Inflammatory macrophage treated with lipopolysaccharide for 1 hour (primary cell): ENCODE measurements at places on chromosomes 13 and 19.
A peak's percentile ranks its signal among the peaks of the same experiment; 100 is the strongest.

GRCh38 chr13:78777976-78778375 is 119.0 kb upstream of the OBI1 start:
- DNase-seq = no peak

GRCh38 chr13:23470790-23471614 is 37.5 kb upstream of the SACS start:
- DNase-seq = no peak

- peak; percentile 11 for DNase-seq
Measured at GRCh38 chr19:2426611-2427428, 566 bp downstream of the TIMM13 start.

- no peak for DNase-seq
Measured at GRCh38 chr13:94711561-94712286, 621 bp downstream of the SOX21 start.

DNA sequence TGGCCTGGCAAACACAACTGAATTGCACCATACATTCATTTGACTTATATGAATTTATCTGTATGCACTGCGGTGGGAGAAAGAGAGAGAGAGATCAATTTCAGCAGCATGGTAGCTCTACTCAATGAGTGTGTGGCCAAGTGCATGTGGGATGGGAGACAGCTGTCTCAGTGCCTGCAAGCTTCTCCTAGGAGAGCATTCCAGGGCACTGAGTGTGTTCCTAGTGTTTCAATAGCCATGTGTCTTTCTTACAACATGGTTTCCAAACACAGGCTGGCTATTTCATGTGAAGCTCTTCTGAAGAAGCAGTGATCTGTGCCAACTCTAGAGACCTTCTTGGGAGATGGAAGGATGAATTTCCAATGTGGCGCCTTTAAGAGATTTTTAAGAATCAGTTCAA is 43.5 kb downstream of the NEK5 start:
- no peak for DNase-seq

DNA sequence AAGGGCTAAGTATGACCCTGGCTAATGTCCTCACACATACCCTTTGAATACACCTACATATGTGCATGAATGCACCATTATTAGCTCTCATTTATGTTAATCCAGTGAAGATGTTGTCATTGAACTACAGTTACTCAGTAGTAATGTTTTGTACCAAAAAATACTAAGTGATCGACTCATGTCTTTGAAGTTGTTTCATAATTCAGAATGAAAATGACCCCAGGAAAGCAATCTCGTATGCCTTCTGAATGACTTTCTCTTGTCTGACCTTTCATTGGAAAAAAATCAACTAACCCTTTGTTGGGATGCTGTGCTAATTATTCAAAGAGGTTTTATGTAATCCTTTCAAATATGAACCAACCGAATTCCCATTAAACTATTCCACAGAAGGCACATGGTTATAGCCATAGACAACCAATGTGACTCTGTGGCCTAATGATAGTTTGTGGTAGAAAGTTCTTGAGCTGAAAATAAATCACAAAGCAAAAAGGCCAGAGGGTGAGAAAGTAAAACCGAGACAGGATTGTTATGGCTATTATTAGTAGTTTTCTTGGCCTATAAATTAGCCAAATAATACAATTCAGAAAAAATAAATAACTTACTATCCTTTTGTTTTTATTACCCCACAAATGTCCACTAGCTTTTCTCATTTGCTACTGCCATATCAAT is 86.8 kb upstream of the STARD13 start:
- DNase-seq = no peak

GRCh38 chr13:110363010-110363409 is 55.9 kb downstream of the COL4A2 start:
- no peak for DNase-seq

DNA sequence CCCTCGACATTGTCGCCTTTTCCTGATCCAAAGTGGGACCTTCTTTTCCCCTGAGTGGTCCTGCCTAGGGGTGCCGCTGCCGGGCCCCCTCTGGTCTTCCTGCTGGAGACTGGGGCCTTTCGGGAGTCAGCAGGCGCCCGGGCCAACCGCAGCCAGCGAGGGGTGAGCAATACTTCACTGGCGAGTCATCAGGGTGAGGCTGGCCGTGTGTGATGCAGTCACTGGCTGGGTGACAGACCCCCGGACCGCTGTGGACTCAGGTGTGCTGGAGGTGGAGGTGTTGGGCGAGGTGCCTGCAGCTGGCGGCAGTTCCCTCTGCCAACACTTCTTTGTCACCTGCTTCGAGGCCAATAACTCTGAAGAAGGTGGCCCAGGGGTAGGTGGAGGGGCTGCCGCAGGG is 1.5 kb upstream of the CGB5 start:
- DNase-seq = no peak

- no peak for DNase-seq
Measured at GRCh38 chr13:22812793-22813192, 368.0 kb upstream of the SGCG start.

DNA sequence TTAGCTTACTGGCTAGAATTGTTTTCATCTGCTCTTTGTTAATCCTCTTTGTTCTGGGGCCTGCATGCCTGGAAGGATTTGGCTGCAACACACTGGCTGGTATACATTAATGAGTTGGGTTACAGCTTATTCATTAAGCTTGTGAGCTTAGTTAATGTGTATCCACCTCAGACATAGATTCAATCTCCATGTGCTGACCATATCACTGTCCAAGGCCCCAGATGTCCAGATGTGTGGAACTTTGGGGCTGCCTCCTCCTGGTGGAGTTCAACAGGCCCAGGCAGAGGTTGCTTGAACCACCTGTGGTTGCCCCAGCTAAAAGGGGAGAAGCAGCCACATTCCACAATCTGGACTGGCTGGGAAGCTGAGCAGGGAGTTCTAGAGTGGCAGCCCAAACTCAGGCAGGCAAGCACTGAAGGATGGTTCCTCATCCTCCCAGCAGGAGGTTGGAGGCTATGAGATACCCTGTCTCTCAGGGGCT is 5.4 kb downstream of the DIAPH3 start:
- no peak for DNase-seq

DNA sequence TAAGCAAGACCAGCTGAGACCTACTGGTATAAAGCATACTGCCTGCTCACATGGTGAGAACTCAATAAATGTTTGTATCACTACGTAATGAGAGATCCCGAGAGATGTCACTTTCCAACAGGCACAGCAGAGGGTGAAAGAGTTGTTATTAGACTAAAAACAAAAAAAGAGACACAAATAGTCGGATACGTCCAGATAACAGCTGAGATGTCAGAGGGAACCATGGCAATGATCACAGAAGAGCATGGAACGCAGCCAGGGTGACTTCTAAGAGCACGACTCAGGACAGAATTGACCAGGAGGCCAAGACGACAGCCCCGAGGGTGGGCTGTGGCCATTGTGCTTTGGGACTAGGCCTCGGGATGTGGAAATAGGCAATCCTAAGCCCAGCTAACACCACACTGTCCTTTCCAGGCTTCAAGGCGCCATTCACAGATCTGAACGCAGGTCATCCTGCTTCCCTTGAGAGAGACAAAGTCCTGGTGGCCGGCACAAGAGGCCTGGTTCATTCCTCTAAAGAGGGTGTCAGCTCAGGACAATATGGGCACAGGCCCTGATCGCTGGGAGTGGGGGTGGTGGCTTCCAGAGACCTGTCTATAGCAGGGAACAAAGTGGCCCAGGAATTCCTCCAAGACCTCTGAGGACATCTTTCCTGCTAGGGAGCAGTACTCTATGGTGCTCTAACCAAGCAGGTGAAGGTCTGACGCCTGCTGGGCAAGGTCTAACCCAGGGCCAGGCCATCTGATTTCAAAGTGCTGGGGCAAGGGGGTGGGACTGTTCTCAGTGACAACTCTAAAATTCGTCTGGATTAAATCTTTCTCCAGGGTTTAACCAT is 3.2 kb downstream of the SH3GL1 start:
- no peak for DNase-seq

GRCh38 chr19:795691-796581 is 1.3 kb upstream of the PTBP1 start:
- DNase-seq = no peak
